ENCODE measurements at places on chromosomes 3 and 15.

DNA sequence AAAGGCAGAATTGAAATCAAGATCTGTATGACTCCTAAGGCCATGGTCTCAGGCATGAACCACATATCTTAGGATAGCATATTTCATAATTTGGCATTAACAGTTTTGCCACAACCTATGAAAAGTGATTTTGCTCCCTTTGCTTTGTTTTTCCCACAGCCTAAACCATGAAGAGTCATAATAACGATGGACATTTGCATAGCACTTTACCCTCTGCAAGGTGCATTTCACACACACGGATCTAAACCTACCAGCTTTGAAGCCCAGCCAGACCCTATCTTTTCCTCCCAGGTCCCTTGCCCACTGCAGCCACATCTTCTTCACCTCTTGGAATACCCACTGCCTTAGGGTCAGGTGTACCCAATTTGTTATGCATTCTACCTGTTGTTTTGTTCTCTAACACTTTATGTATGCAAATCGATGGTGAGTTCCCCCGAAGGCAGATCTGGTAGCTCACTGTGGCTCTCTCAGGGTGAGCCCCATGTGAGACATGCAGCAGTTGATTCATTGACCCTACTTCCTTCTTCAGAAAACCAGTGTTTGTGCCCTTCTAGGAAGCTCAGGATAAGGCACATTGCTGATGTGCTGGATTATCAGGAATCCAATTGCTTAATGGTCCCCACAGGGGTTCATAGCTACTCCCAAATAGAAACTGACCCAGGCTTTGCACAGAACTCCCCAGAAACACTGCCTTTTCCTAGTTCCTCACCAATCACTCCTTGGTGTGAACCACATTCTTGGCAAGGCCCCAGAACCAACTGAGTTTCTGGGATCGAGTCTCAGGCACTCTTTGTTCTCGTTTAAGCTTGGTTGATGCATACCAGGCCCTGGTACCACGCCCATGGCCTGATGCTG is 8.7 kb downstream of the ARHGAP31 start:
- DNase-seq = no peak

DNA sequence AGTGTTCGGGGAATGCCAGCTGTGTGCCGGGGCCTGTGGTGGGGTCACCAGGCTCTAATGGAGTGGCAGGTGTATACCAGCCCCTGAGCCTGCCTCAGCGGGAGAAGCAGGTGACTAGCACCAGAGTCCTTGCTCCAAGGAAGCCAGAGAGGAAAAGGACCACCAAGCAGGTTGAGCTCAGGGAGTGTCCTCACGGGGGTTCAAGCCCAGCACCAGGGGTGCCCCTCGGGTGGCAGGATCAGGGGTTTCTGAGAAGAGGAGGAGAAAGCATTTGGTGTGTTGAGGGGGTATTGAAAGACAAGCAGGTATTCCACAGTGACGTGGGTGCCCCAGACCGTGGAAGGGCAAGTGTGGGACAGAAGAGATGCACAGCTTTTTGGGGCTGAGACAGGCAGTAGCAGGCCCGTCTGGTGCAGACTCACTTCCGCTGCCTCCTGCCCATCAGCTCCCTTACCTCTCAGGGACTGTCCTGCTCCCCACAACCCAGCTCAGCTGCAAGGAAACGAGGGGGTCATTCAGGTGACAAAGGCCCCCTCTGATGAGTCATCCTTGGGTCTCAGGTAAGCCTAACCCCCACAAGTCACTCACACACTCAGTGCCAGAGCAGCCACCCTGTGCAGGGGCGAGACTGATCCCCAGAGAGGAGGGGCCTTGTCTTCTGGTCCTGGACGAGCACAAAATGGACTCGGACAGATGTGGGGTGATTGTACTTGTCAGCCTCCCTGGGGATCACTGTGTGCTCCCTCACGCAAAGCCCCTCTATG is 21.4 kb upstream of the POC1A start:
- no peak for DNase-seq

DNA sequence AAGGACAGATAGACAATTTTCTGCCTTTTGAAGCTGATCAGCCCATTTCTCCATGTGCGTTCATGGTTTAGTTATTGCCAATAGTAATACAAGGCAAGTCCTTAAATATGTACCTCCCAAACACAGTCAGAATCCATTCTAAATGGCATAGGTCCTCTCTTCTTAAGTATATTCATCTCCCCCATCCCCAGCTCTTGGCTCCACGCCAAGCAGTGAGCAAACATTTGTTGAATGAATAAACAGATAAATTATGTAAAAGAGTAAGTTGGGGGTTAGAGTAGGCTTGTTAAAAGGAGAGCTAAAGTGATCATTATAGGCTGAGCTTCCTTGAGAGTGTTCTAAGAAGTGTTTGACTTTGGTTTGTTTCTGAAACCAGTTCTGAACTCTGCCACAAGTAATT is 241.3 kb downstream of the ITPR1 start:
- DNase-seq = no peak

DNA sequence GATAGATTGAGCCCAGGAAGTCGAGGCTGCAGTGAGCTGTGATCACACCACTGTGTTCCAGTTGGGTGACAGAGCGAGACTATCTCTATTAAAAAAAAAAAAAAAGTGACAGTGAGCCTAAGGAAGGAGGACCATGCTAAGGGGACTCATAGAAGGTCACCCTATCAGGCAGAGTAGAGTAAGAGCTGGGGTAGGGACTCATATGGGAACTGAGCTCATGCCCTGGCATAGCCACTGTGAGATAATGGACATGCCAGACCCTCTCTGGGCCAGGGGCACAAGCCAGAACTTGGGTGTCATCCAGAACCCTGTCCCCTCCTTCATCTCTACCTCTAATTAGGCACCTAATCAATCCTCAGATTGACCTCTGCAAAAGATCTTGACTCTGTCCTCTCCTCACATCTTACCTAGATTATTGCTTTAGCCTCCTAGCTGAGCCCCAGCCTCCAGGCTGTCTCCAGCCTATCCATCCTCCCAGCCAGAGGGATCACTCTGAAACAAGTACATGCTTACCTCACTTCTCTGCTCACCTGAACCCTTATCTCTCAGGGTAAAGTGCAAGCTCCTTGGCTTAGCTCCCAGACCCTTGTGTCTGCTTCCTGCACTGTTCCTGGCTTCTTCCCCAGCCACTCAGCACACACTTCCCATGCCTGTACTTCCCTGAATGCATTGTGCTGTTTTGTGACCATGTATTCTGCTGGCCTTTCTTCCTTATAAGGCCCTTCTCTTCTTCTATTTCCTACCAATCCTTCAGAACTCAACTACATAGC is 76.4 kb downstream of the DAPK2 start:
- no peak for DNase-seq

DNA sequence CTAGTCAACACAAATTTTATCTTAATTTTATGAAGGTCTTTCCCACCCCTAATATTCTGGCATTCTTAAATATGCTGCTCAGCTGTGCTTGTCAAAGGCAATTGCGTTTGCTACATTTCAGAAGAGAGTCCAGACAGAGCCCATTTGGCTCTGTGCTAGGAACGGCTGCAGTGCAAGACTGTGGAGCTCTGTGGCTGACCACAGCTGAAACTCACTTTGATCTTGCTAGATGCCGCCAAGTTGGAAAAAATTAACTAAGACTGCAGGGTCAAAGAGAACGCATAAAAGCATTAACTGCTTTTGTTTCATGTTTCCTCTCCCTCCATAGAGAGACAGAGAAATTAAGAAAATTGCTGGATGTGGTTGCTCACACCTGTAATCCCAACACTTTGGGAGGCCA is 7.6 kb upstream of the PPP1R2 start:
- no peak for DNase-seq

DNA sequence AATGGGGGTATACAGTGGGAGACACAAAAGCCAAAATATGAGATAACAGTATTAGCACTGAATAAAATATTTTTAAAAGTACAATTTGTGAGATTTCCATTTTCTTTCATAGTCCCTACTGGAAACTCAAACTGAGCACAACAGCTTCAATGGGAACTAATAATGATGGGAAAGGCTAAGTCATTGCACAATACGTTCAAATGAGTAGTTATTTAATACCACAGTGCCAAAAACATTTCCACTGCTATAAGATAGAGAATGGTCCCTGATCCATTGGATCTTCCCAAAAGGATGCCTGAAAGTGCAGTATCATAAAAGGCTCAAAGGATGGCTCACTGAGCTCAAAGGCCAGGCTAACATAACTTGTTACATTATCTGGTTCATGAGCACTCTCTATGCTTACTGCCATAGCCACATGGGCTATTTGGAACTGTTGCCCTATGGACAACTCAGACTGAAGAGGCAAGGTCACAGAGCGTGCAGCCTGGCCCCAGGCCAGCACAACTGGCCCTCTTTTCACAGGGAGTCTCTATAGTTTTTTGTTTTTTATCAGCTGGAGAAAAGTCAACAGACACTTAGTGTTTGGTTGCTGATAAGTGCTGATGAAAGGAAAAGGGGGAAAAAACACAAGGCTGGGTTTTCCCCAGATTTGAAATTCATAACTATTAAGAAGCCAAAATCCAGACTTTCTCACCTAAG is 54.1 kb upstream of the PPIB start:
- no peak for DNase-seq

DNA sequence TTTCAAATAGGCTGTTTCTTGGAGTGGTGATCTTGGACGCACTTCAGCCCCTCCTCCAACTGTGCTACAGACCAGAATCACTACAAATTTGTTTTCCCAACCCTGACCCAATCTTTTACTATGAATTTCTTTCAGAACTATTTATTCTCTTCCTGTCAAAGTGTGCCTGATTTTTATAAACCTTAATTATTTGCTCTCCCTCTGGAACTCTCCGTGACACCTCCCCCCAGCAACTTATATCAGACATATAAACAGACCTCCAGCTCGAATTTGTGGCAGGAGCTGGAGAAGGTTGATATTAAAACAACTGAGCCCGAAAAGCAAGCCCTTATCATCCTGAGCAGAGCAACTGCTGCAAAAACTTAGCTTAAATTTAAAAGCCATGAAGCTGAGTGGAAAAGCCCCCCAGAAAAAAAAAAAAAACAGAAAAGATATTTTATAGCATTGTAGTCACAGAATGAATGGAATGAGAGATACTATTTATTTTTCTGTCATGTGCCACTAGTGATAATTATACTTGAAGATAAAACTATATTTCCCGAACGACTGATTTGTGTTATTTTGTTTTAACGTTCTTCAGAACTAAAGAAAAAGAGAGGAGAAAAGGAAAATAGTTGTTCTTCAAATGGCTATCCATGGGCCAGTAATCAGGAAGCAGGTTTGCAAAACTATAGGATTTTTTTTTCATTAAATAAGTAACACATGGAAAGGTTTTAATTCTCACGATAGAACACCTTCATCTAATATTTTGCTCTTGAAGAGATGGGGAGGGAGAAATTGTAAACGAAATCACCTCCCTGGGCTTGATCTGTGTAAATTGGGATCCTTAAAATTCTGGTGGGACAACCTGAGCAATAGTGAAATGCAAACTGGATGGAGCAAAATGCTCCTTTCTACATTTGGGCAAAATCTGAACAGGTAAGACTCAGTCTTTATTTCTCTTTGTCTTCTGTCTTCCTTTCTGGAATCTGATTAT is 80.8 kb downstream of the NR2F2 start:
- DNase-seq = no peak

DNA sequence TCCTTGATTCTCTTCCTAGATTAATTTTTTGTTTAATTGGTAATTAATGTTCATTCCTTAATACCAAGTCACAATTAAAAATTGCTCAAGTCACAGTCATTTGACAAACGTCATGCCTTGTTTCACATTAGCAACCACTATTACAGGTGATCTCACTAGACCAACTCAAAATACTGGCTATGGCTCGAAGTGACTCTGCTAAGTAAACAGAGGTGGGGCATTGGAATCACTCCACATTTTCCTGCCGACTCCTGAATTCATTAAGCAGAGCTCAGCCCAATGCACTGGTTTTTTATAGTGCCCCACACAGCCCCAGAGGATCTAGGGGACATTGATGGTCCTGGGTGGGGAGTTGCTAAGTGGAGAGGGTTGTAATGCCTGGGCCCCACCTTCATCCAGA is 201.2 kb upstream of the NSMCE3 start:
- no peak for DNase-seq

GRCh38 chr15:82894971-82895520 is 57.5 kb downstream of the HOMER2 start:
- no peak for DNase-seq

DNA sequence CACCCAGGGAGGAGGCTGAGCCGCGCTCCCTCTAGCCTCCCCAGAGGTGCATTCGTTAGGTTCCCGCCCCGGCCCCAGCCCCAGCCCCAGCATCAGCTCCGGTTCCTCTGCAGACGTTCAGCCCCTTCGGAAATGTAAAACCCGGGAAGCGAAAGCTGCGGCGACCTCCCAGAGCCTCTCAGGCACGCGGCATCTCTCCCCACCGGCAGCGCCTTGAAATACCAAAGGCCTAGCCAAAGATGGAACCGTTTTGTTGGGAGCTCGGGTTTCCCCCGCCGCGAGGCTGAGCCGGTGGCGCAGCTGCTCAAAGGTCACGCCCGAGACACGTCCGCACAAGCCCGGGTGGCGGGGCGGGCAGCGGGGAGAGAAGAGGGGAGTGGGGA is 77.8 kb upstream of the HES1 start:
- DNase-seq = no peak

Data from T-helper 17 cell (primary cell).